ENCODE measurements at places on chromosomes 5 and 9. TPM values are rescaled to one million over a fixed set of nuclear protein-coding genes. Genes with fewer than 3 reads are reported as not detected.

FCN2 gene
- total RNA-seq = not detected

SHLD3 gene
- 2.6 TPM for total RNA-seq

PCDH1 gene
- total RNA-seq = 1.2 TPM

TSTD2 gene
- total RNA-seq = 21.1 TPM

UGT3A1 gene
- not detected for total RNA-seq

TRPM3 gene
- total RNA-seq = 14.9 TPM

PAEP gene
- total RNA-seq = not detected

IL31RA gene
- 14.0 TPM for total RNA-seq

All from hair follicle dermal papilla cell (primary cell).